ENCODE measurements at places on chromosomes 16 and 17.

- DNase-seq: no peak
These were observed 8.9 kb upstream of the SERPINF2 start for GRCh38 chr17:1733759-1734158.

- no peak for DNase-seq
These were observed 1.8 kb downstream of the CCDC43 start for GRCh38 chr17:44687756-44688155.

GRCh38 chr16:82092711-82093110 is 57.7 kb downstream of the HSD17B2 start:
- no peak for DNase-seq

DNA sequence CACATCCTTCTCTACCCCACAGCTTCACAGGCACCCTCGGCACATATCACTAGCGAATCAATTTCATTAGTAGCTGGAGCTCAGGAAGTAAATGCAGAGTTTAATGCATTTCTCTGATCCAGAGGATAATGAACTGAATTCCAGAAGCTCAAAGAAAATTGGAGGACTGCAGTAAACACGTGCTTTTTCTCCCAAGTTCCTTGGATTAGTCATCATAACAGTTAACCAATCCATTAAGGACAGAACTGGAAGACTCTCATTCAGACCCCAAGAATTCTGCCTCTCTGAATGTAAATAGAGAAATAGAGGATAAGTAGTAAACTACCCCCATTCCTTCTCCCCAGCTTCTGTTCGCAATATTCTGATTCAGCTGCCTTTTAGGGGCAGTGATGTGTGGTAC is 40.7 kb downstream of the DUSP14 start:
- DNase-seq: no peak

DNA sequence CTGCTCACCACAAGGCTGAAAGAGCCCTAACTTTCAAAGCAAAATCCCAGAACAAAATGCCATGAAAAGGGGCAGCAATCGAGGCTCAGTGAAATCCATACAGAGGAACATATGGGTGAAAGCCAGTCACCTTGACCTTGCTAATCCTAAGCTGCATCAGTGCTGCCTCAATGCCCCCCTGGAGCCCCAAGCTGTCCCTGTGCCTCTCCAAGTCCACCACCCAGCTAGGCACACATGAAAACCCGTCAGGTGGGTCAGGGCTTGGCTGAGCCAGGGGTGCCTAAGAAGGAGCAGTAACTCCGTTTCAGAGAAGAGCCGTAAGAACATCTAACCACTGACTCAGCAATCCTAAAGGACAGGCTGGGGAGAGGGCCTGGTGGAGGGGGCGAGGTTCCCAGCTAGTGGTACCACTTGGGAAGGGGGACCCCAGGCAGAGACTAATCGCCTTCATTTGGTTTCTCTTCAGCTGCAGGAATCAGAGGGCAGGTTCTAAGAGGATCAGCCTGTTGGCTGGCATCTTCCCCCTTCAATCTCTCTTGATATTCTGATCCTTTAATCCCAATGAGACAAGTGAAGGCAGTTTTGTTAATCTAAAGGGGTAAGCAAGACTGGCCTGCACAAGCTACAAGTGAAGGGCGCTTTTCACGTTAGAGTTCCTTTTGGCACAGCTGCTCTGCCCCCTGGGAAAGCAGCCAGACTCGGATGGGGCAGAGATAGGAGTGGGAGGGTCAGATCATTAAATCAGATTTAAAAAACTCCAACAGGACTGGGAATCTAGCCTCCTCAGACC is 7.6 kb downstream of the PITPNA start:
- DNase-seq: no peak

- no peak for DNase-seq
These were observed 8.1 kb downstream of the CIBAR2 start for GRCh38 chr16:85104147-85104546.

DNA sequence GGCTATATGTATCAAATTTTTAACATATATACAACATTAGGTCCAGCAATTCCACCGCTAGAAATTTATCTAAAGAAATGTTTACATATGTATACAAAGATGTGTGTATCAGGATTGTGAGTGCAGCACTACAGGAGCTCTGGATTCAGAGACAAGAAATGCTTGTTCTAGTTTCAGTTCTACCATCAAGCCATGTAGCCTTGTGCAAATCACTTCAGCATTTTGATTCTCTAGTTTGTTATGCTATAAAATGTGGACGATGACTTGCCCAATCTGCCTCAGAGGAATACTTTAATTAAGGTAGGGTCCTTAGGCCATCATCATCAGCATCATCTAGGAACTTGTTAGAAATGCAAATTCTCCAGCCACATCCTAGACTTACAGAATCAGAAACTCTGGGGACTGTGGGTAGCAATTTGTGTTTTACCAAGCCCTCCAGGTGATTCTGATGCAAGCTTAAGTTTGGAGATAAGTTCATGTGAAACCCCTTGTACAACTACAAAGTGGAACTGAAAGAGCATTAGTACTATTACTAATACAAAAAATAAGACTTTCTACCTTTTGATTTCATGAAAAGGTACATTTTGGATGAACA is 131.2 kb upstream of the CORO6 start:
- no peak for DNase-seq

- DNase-seq: no peak
These were observed 157.4 kb upstream of the CHMP6 start for GRCh38 chr17:80833952-80834892.

DNA sequence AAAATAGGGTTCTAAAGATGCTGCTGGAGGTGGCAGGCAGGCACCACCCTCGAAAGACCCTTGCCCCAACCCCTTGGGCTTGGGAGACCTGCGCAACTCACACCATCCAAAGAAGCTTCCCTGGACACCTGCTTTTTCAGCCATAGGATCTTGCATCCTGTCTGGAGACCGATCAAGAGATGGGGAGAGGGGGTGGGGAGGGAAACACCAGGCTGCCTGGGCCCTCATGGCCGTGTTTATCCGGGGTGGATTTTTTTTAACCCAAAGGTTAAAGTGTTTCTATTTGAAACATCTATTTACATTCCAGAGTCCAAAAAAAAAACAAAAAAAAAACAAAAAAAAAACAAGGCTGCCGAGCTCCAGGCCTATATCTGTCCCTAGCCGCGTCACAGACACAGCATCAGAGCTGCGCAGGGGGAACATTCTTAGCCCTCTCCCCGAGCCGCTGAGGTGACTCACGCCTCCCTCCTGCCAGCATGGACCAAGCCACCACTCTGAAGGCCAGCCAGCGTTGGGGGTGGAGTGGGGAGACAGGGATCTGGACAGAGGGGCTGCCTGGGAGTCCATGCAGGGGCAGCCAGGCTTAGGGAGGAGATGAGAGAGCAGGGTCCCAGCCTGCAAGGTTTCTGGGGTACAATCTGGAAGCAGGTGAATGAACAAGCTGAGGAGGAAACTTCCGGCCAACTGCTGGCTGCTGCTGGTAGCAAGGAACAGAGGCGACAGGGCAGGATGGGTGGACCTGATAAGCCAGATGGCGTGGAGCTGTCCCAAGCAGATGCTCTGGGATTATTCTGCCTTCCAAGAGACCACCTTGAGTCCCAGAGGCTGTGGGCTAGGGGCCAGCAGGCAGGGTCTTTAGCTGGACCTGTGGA is 14.8 kb downstream of the HDAC5 start:
- no peak for DNase-seq

DNA sequence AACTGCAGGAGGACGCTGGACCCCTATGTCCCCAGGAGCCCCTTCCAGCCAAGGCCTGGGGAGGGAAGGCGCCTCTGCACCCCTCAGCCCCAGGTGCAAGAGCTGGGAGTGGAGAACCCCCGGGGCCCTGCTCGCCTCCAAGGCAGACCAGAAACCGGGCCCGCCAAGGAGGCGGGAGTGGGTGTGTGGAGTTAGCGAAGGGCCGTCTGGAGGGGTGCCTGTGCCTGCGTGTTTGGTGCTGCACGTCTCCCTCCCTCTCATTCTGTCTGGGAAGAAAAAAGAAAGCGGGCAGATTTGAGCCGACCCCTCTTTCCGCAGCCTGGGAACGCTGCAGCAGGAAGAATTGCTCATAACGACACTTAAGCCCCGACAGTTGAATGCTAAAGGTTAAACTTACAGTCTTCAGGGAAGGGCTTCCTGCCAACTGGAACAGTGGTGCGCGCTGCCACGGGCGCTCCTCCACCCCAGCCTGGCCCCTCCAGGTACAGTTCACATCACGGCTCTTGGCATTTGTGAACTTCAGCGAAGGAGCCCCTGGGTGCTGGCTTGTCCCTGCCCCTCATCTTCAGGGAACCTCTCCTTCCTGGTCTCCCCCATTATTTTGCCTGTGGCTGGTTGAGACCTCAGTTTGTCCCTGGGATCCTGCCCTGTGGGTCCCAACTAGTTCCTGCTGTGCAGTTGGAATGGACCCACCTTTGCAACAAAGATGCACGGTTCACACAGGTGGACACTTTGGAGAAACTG is 19.2 kb upstream of the ZFHX3 start:
- DNase-seq: no peak

DNA sequence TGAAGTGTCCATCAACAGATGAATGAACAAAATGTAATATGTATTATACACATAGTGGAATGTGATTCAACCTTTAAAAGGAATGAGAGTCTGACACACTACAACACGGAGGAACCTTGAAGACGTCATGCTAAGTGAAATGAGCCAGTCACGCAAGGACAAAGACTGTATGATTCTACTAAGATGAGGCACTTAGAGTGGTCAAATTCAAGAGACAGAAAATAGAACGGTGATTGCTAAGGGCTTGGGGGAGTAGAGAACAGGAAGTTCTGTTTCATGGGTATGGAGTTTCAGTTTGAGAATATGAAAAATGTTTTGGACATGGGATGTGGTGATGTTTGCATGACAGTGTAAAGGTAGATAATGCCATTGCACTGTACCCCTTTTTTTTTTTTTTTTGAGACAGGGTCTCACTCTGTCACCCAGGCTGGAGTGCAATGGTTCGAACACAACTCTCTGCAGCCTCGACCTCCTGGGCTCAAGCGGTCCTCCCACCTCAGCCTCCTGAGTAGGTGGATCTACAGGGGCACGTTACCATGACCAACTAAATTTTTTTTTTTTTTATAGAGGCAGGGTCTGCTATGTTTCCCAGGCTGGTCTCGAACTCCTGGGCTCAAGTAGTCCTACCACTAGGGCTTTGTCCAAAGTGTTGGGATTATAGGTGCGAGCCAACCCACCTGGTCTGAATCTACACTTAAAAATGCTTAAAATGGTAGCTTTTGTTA is 2.9 kb upstream of the CCDC102A start:
- DNase-seq: peak; percentile 78
